Left forelimb (tissue), 1 donor: ENCODE measurements at places on chromosomes 7 and 10.

GRCh38 chr7:158142657-158143056 is 445.0 kb downstream of the PTPRN2 start:
- DNase-seq, result no peak

DNA sequence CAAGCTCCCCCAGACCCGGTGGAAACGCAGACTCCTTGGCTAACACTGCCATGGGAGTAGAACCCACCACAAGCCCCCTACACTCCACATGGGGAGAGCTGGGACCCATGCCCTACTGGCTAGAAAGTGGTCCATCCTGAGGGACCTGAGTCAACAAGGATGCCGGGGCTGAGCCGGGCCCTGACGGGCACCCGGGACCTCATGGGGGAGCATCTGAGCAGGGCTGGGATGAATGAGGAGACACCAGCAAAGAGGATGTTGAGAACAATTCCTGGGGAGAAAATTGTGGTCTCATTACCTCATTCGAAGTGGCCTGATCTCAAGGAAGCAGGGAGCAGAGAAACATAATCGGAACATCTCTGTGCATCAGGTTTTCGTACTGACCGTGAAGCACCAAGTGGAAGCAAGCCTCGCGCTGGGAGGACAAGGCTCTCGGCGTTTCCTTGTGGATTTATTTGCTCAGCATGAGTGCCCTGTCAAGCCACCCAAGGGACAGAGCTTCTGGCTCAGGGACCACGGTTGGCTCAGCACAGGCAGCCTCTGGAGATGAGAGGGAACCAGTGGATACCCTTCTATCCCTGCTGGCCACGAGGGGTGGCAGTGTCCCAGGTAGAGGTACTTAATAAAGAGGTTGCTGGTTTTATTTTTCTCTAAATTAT is 132.2 kb upstream of the FAM20C start:
- DNase-seq, result no peak

DNA sequence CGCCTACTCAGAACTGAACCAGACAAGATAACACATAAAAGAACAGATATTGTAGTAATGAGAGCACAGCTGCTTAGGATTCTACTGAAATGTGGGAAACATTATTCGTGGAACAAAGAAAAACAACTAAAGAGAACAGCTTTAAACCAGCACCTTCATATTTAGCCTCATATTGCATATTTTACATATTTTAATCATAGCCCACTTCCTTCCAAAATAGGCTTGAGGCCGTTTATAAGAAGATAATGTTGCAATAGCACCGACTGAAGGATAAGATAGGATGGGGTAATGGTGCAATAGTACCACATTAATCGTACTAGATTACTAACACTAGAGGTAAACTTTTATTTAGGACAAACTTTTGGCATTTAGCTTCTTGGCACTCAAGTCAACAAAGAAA is 71.3 kb downstream of the KCND2 start:
- no peak for DNase-seq

GRCh38 chr7:100763556-100764140 is 30.3 kb downstream of the ZAN start:
- DNase-seq, result no peak

- DNase-seq, result no peak
Observed at GRCh38 chr10:124717911-124718741, 26.1 kb downstream of the FAM53B start.

DNA sequence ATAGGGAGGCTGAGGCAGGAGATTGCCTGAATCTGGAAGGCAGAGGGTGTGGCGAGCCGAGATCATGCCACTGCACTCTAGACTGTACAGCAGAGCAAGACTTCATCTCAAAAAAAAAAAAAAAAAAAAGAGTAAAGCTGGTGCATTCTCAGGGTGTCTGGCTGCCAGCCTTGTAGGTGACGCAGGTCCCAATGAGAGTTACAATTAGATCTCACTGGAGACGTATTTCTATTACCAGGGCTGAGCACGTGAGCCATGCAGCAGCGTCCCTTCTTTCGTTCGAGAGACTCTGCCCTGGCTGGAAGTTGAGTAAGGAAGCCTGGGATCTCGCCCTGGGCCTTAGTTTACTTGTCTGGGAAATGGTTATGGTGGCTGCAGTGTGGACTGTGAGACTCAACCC is 22.4 kb upstream of the ZMIZ1 start:
- peak; percentile 52 for DNase-seq
